Fibroblast of upper back skin (primary cell): ENCODE measurements at places on chromosomes 13 and 19.

DNA sequence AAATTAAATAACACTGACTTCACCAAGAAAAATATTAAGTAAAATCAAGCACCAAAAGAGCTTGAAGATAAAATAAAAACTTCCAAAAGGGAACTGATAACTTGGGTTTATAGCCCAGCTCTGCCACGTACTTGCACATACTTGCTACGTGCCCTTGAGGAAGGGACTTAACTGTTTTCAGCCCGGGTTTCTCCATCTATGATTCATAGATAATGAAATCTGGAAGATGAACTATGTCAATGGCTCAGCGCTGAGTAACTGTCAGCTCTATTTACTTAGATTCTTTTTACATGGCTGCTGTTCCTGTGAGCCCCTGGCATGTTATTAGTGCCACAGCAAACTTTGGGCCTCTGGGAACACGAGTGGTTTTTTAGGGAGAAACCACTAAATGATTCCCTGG lies 9.6 kb upstream of the ZC3H13 start:
- DNase-seq: peak; percentile 58

DNA sequence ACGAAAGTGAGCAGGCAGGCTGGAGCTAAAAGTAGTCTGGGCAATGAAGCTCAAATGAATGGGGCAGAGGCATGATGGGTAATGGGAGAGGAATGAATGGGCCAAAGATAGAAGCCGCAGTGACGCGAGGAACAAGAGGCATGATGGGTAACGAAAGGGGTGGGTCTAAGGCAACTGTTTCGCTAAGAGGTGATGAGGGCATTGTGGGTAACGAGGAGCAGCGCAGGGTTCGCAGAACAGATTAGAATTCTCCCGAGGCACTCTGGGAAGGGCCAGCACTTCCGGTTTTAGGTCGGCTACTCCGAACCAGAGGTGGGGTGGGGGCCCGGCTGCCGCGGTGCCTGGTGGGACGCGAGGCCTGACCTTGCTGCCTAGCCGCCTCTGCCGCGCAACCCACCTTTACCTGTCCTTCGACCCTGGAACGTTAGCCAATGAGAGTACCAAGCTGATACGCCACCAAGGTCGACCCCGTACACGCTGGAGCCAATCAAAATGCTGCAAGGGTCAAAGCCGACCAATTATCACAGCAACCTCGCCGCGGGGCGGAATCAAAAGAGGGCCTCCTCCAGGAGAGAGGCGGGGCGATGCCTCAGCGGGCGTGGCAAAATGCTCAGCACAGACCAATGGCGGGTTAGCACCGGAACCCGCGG lies 563 bp upstream of the TOMM40 start:
- DNase-seq: peak; percentile 100

DNA sequence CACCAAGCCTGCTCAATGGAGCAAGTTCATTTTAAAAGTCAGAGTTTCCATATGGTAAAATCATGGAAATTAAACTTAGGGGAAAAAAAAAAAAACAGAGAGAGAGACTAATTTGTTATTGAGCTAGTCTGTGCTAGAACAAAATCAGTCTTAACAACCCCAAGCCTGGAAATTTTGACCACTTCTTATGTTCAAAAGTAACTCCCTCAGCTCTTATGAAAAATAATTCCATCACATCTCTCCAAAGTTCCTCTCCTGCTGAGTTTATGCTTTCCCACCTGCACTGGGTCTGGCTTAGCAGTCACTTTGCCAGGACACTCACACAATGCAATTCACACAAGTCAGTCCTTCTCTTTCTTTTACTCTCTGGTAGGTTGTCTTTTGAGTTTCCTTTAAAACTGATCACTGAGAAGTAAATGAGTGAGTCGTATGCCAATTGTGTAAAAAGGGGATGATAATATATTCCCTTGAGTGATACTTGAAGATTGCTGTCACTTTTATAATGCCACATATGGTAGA lies 92.6 kb downstream of the ENOX1 start:
- DNase-seq: no peak

- no peak for DNase-seq
Observed at GRCh38 chr19:10537668-10538067, 6.0 kb upstream of the ATG4D start.

GRCh38 chr13:21101865-21102576 lies 40.6 kb upstream of the LATS2 start:
- no peak for DNase-seq

- DNase-seq: no peak
Observed at GRCh38 chr19:21638776-21639175, 128.6 kb downstream of the ZNF100 start.
